Hindlimb muscle (tissue), 1 donor: ENCODE measurements at places on chromosomes 6 and 20.

GRCh38 chr20:46826343-46826984 lies 68.2 kb upstream of the EYA2 start:
- DNase-seq = no peak

GRCh38 chr20:49846206-49846807 lies 33.7 kb downstream of the SLC9A8 start:
- peak; percentile 40 for DNase-seq

GRCh38 chr6:166570929-166571713 lies 15.4 kb downstream of the RAMACL start:
- DNase-seq = no peak

DNA sequence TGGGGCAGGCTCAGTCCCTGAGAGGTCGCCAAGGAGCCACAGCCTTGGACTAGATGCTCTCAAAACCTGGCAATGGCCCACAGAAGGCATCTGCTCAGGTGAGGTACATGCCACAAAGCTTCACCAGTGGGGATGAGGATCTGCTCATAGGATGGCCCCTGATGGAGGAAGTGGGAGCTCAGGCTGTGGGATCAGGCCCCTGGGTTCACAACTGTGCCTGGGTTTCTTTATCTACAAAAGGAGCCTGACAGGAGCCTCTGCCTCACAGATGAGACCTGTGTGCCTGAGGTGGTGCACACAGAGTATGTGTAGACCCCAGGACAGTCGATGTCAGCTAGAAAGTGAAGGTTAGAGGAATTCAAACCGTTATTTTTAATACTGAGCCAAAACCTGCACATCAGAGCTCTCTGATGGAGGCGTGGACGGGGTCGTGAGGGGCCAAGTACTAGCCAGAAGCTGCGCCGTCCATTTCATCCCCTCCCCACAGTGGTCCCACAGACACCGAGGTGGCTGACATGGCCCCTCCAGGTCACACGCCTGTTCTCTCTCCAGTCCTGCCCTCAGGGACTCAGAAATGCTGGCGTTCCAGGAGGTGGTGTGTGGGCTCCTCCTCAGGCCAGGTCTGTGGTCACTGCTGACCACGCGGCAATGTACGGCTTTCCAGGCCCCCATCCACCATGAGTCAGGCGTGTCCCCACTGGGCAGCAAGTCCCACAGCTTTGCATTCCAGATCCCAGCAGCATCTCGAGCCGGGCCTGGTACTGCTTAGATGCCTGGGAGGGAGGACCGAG lies 33.3 kb downstream of the NTSR1 start:
- no peak for DNase-seq

- peak; percentile 93 for DNase-seq
Observed at GRCh38 chr6:118934461-118935330, at the start of gene MCM9. TSS of gene MCM9 (minus strand) at chr6:118935159. CDS start at chr6:118931723, 3,436 bp downstream.
